ENCODE measurements at places on chromosomes 11 and 22. TPM values are rescaled to one million over a fixed set of nuclear protein-coding genes. Genes with fewer than 3 reads are reported as not detected.

- no peak for DNase-seq
Observed at GRCh38 chr11:1497600-1497999, 11.0 kb upstream of the MOB2 start.

GRCh38 chr11:101445761-101446160, 138.0 kb downstream of the TRPC6 start:
- no peak for DNase-seq

DNA sequence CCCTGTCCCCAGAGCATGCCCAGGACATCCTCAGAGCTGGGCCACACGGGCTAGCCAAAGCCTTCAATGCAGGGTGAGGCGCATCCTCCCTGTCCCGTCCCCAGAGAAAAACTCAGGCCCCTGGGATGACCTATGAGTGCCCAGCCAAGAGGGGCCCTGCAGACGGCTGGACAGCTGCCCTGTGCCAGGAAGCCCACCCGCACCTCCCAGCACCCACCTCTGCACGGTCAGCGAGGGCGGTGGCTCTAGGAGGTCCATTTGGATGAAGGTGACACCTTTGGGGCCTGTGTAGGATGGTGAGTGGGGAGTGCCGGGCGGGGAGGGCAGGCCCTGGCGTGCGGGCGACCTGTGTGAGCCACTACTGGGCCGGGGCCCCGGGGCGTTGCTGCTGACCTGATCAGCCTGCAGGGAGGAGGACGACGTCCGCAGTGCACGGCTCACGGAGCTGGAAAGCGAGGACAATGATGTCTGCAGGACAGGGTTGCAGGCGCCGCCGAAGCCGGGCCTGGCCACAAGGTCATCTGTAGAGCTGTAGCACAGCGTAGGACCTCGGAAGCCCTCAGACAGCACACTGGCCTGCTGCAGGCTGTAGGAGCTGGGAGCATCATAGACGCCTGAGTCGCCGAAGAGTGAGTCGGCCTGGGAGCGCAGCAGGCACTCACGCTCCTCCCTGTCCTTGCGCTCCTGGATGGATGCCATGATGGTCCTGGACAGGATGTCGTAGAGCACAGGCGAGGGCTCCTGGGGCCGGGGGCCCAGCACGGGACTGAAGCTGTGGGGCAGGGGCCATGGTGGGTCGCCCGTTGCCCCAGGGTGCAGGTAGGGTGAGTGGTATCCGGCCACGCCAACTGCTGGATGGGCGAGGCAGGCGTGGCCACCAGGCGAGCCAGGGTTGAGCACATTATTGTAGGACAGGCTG, 180.5 kb downstream of the IGLL1 start:
- no peak for DNase-seq

- no peak for DNase-seq
Observed at GRCh38 chr11:34068111-34068510, 16.6 kb downstream of the CAPRIN1 start.

CDC42EP1 gene
- 33.4 TPM for total RNA-seq

DNA sequence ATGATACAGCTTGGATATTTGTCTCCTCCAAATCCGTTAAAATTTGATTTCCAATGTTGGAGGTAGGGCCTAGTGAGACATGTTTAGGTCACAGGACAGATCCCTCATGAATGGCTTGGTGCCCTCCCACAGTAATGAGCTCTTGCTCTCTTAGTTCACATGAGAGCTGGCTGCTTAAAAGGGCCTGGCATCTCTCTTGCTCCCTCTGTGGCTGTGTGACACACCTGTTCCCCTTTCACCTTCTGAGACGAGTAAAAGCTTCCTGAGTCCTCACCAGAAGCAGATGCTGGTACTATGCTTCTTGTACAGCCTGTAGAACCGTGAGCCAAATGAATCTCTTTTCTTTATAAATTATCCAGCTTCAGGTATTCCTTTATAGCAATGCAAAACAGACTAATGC, 3.5 kb downstream of the VPS37C start:
- DNase-seq, result no peak

Data from ureter (tissue), 1 donor.